ENCODE measurements at places on chromosomes 7 and 10.

DNA sequence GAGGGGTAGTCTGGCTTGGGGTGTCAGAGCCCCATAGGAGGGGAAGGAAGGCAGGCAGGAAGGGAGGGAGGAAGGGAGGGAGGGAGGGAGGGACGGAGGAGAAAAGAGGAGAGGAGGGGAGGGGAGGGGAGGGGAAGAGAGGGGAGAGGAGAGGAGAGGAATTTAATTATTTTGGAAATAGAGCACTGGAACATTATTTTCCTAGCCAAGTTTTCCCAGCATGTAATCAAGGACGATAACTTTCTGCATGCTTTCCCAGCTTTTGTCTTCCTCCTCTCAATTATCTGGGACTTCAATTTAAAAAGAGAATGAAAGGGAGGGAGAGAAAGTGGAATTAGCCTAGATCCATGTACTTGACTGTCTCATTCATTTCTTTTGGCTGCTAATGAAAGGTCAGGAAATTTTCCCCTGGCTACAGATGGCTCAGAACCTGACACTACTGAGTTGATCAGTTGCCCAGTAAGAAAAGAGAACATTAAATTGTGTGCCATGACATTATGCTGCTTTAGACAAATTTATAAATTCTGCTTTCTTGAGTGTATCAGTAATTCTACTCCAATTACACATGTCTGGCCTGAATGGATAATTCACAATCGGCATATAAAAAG is 148.8 kb downstream of the LRRC4 start:
- DNase-seq = no peak

DNA sequence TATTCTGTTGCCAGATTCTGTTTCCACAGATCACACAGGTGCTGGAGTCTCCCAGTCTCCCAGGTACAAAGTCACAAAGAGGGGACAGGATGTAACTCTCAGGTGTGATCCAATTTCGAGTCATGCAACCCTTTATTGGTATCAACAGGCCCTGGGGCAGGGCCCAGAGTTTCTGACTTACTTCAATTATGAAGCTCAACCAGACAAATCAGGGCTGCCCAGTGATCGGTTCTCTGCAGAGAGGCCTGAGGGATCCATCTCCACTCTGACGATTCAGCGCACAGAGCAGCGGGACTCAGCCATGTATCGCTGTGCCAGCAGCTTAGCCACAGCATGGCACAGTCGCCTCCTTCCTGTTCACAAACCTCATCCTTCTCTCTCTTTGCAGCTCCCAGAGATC is 237.5 kb upstream of the PRSS1 start:
- no peak for DNase-seq

GRCh38 chr7:145123502-145123901 is 287.6 kb upstream of the TPK1 start:
- DNase-seq = no peak

- no peak for DNase-seq
Measured at GRCh38 chr7:158536871-158537515, 50.6 kb downstream of the PTPRN2 start.

DNA sequence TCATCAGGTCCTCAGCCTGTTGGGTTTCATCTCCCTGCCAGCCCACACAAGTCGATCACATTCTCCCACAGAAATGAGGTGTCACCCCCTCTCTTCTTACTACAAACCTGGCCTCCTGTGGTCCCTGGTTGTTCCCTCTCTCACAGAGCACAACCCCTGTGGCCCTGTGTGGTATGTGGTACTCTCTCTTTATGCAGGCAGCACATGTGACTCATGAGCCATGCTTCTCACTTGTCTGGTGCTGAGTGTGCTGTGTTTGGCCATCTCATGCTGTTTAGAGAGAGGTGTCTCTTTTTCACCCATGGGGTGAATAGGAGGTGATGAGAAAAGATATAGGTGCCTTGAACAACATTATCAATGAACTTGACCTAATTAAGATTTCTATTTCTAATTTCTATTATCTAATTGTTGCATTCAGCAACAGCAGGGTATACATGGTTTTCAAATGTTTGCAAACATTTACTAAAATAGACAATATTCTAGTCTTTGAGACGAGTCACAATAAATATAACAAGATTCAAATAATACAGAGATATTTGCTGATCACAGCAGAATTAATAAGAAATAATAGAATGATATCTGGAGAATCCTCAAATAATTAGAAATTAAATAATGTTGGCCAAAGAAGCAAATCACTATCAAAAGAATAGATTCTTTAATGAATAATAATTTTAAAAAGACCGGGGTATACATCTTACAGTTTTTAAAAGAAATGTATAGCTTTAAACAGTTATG is 633.8 kb upstream of the IGFBP3 start:
- DNase-seq = no peak

GRCh38 chr7:11742496-11742895 is 89.5 kb downstream of the THSD7A start:
- DNase-seq = no peak

- no peak for DNase-seq
Measured at GRCh38 chr10:93435621-93436397, 46.3 kb downstream of the MYOF start.

DNA sequence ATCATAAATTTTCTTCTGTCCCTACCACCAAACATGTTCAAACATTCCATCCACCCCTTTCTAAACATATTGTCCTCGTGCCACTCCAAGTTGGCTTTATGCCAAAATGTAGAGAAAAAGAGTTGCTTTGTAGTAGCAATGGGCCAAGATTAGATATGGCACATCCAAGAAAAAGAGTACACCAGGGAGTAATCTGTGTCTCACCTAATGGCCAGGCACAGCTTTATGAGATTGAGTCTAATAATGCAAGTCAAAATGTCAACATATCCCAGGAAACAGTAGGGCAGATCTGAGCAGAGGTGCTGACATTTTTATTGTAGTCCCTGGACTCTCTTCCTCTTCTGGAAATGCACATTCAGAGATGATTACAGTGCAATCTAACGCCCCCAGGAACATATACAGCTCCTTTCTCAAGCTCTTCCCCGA is 5.7 kb upstream of the OR6V1 start:
- no peak for DNase-seq

GRCh38 chr7:19709249-19709578 is 377 bp upstream of the POLR1F start:
- DNase-seq = no peak

GRCh38 chr7:150685219-150686029 is at the start of gene GIMAP2:
Gene GIMAP2, plus strand, starts transcription at chr7:150685706. Its CDS starts 1,354 bp downstream, at chr7:150687060.
- DNase-seq = no peak

- no peak for DNase-seq
Measured at GRCh38 chr10:43861966-43862751, 213.5 kb upstream of the ZNF32 start.

Measured in activated T-helper 9 cell treated with anti-CD3 and anti-CD28 coated beads, Interleukin-2, amount 50 U/mL, for 16 hours (primary cell).